ENCODE measurements at places on chromosomes 5 and 9.
A peak's percentile ranks its signal among the peaks of the same experiment; 100 is the strongest.

- H3K36me3 ChIP-seq: no peaks in the 10 kb centered on the region
- peak overlapping the region; percentile 76 for H3K4me3 ChIP-seq
- peaks cover 15% of the 10 kb centered on the region for H3K4me1 ChIP-seq
- no peaks in the 10 kb centered on the region for H3K27me3 ChIP-seq
Measured at GRCh38 chr5:180832638-180833068, 28.4 kb downstream of the ZFP62 start.

- H3K36me3 ChIP-seq: no peaks in the 10 kb centered on the region
- H3K4me1 ChIP-seq: no peaks in the 10 kb centered on the region
- no peaks in the 10 kb centered on the region for H3K27me3 ChIP-seq
- no peak for DNase-seq
- no peak overlapping the region for H3K4me3 ChIP-seq
- no peak overlapping the region for H3K27ac ChIP-seq
Measured at GRCh38 chr9:109428854-109429253, 69.3 kb downstream of the PTPN3 start.

DNA sequence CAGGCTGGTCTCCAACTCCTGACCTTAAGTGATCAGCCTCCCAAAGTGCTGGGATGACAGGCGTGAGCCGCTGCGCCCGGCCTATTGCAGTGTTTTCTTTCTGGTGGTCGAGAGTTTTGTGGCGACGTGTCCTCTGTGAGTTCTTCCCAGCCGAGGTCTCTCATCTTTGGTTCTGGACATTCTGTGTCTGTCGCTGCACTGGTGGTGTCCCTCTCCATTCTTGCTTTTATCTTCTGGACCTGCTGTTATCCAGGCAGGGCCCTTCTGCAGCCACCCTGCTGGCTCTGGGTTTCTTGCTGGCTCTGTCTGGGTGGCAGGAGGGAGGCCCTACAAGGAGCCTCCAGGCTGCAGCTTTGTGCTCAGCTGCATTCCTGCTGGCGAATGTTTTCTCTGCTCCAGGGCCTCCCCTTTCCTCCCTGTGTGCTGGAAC, 49.1 kb upstream of the EXOC3 start:
- H3K36me3 ChIP-seq: no peaks in the 10 kb centered on the region
- no peaks in the 10 kb centered on the region for H3K4me1 ChIP-seq
- H3K27me3 ChIP-seq: no peaks in the 10 kb centered on the region
- DNase-seq: no peak
- H3K27ac ChIP-seq: no peak overlapping the region
- no peak overlapping the region for H3K4me3 ChIP-seq

GRCh38 chr9:126614088-126614454, 343 bp downstream of the LMX1B start:
- H3K27ac ChIP-seq: no peak overlapping the region
- no peaks in the 10 kb centered on the region for H3K4me1 ChIP-seq
- no peak for DNase-seq
- peaks cover 6% of the 10 kb centered on the region for H3K27me3 ChIP-seq

DNA sequence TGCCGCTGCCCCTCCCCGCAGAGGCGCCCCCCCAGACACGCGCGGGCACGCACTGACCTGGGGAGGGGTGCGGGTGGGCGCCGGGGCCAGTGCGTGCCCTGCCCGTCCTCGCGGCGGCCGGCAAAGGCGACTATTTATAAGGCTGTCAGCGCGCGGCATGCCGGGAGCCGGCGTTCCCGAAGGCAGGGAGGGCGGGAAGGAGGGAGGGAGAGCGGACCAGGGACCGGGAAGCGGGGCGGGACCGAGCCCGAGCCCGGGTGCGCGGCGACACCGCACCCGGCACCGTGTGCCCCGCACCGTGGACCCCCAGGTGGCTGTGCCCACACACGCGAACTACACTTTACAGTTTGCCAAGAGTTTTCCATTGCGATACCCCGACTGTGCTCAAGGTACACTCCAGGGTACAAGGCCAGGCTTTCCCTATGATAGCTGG, at the start of gene AK1:
Gene AK1 (minus strand): TSS at position 110 of the 433 bp plus-strand sequence. CDS start 3,058 bp downstream, outside the sequence.
- H3K36me3 ChIP-seq: no peaks in the 10 kb centered on the region
- DNase-seq: peak; percentile 95
- no peaks in the 10 kb centered on the region for H3K27me3 ChIP-seq
- H3K4me3 ChIP-seq: peak within 1 kb of the TSS; percentile 67
- H3K4me1 ChIP-seq: no peaks in the 10 kb centered on the region

- no peaks in the 10 kb centered on the region for H3K36me3 ChIP-seq
- peaks cover 3% of the 10 kb centered on the region for H3K4me1 ChIP-seq
- H3K27ac ChIP-seq: no peak overlapping the region
- H3K27me3 ChIP-seq: no peaks in the 10 kb centered on the region
- no peak for DNase-seq
Measured at GRCh38 chr9:116451500-116452115, 235.5 kb upstream of the TRIM32 start.

GRCh38 chr9:4259489-4259888, 40.4 kb downstream of the GLIS3 start:
- DNase-seq: no peak
- no peak overlapping the region for H3K4me3 ChIP-seq
- no peaks in the 10 kb centered on the region for H3K27me3 ChIP-seq
- no peaks in the 10 kb centered on the region for H3K36me3 ChIP-seq

- no peak overlapping the region for H3K4me3 ChIP-seq
- peak overlapping the region; percentile 55 for H3K27ac ChIP-seq
- H3K4me1 ChIP-seq: peaks cover 51% of the 10 kb centered on the region
- DNase-seq: no peak
Measured at GRCh38 chr5:16897284-16897704, 38.8 kb downstream of the MYO10 start.

DNA sequence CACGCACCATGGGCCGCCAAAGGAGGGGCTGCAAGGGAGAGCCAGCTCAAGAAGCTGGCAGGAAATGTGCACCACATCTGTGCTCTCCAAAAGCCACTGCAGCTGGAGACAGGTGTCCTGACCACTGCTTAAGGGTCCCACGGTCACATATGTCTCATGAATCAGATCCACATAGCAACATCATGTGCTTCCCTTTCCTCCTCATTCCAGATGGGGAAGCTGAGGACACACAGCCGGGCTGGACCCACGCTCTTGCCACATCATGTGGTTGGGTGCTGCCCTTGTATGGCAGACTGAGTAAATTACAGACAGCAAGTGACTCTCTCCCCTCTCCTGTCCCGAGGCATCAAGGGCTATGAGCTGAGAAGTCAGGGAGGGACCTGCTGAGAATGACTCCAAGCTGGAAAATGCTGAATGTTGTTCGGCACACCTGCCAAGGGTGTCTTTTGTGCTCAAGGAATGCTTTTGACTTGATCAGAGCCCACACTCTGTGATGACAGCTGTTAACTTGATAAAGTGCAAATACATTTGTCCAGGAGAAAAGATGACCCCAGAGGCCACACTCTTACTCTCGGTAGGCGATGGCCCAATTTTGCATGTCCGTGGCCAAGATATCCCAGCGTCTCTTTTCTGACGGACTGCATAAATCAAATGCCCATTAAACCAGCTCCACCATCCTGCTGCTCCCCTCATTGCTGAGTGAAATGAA, 58.2 kb downstream of the NSUN2 start:
- no peak overlapping the region for H3K4me3 ChIP-seq

DNA sequence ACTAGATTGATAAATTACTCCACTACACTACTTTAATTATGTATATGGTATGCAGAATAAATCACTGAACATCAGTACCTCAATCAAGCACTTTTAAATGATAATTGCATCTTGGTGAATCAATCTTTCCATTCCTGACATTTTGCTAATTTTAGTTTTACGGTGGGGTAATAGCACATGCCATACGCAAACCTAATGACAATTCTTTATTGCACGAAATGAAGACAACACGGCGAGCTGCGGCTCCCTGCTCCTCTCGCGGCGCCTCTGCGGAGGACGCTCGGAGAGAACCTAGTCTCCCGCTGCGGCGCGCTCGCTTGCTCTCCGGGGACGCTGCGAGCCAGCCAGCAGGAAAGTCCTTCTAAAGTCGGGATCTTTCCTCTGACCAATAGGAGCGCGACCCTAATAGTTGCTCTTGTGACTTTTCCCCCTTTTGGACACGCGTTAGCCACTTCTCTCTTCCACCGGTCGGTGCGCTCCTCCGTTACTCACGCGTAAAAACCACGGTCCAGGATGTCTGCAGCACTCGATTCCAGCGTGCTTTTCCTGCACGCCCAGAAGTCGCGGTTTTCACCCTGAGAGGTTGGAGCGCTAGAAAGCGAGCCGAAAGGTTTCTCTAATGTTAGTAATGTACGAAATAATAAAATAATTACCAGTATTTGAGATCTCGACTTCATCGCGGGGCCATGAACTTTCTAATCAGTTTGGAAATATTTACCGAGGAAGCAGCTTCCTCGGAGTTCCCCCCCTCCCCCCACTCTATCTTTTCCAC, 1.0 kb upstream of the MEF2C start:
- H3K4me3 ChIP-seq: peak overlapping the region; percentile 3
- DNase-seq: peak; percentile 43

- DNase-seq: no peak
- no peak overlapping the region for H3K27ac ChIP-seq
- no peaks in the 10 kb centered on the region for H3K27me3 ChIP-seq
- no peaks in the 10 kb centered on the region for H3K4me1 ChIP-seq
- no peaks in the 10 kb centered on the region for H3K36me3 ChIP-seq
Measured at GRCh38 chr9:17052626-17053025, 82.2 kb upstream of the CNTLN start.

GRCh38 chr9:124495126-124496074, 11.8 kb downstream of the NR5A1 start:
- no peaks in the 10 kb centered on the region for H3K27me3 ChIP-seq
- no peak overlapping the region for H3K4me3 ChIP-seq
- peak; percentile 47 for DNase-seq
- no peaks in the 10 kb centered on the region for H3K36me3 ChIP-seq
- no peaks in the 10 kb centered on the region for H3K4me1 ChIP-seq
- no peak overlapping the region for H3K27ac ChIP-seq

GRCh38 chr9:112447283-112447761, 39.3 kb upstream of the KIAA1958 start:
- no peak for DNase-seq
- no peaks in the 10 kb centered on the region for H3K4me1 ChIP-seq
- no peak overlapping the region for H3K4me3 ChIP-seq
- no peak overlapping the region for H3K27ac ChIP-seq
- H3K27me3 ChIP-seq: no peaks in the 10 kb centered on the region

GRCh38 chr5:179906795-179907555, 722 bp downstream of the TBC1D9B start:
- no peaks in the 10 kb centered on the region for H3K36me3 ChIP-seq
- peak; percentile 80 for DNase-seq
- H3K4me3 ChIP-seq: peak overlapping the region; percentile 40
- H3K27ac ChIP-seq: no peak overlapping the region
- peaks cover 9% of the 10 kb centered on the region for H3K4me1 ChIP-seq

DNA sequence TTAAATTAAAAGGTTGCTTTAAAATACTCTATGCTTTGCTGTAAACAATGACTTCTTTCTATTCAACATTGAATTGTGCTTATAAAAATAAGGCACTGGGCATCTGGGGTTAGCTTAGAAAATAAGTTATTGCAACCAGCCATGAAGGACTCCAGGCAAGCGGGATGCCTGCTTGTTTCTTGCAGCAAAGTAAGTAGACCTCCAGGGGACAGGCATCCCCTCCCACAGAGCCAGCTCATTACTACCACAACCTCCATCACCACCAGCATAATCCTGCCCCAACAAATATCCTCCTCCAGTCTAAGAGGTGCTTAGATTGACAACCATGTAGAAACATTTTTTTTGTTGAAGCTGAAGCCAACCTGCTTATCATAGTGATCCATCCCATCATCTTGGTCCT, 190.4 kb downstream of the TARS1 start:
- DNase-seq: no peak
- H3K36me3 ChIP-seq: no peaks in the 10 kb centered on the region
- H3K4me1 ChIP-seq: no peaks in the 10 kb centered on the region
- no peak overlapping the region for H3K4me3 ChIP-seq

GRCh38 chr5:82758881-82759280, 318.3 kb downstream of the TMEM167A start:
- no peaks in the 10 kb centered on the region for H3K36me3 ChIP-seq
- H3K4me3 ChIP-seq: no peak overlapping the region
- no peaks in the 10 kb centered on the region for H3K4me1 ChIP-seq

GRCh38 chr9:85173967-85174366, 504.4 kb downstream of the NTRK2 start:
- no peak for DNase-seq
- H3K27ac ChIP-seq: no peak overlapping the region
- no peaks in the 10 kb centered on the region for H3K4me1 ChIP-seq
- H3K27me3 ChIP-seq: no peaks in the 10 kb centered on the region

DNA sequence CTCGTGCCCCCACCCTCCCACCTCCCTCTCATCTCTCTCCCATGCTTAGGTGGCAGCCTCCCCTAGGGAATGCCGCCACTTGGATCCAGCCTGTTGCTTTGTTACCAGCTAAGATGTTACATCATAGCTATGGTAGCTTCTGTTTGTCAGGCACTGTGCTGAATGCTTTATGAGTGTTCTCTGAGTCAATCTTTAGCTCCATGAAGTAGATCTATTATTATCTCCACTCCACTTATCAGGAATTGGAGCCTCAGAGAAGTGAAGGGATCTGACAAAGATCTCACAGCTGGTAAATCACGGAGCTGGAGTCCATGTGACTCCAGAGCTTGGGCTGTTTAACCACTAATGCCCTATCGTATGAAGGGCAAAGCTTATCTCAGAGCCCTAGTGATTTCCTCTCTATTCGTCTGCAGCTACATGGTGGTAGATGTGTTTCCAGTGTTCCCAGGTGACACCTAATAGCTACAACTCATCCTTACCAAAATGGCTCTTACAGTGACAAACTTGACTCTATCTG, 54.1 kb downstream of the GARNL3 start:
- no peak overlapping the region for H3K27ac ChIP-seq
- no peaks in the 10 kb centered on the region for H3K27me3 ChIP-seq
- H3K4me3 ChIP-seq: no peak overlapping the region
- no peak for DNase-seq

- H3K27me3 ChIP-seq: no peaks in the 10 kb centered on the region
- no peaks in the 10 kb centered on the region for H3K4me1 ChIP-seq
- no peaks in the 10 kb centered on the region for H3K36me3 ChIP-seq
- no peak for DNase-seq
Measured at GRCh38 chr5:82610686-82611085, 332.5 kb upstream of the RPS23 start.

GRCh38 chr5:172901012-172901780, 58.0 kb upstream of the RPL26L1 start:
- peaks cover 29% of the 10 kb centered on the region for H3K4me1 ChIP-seq
- DNase-seq: peak; percentile 76
- peaks cover 23% of the 10 kb centered on the region for H3K36me3 ChIP-seq
- no peak overlapping the region for H3K4me3 ChIP-seq
- no peaks in the 10 kb centered on the region for H3K27me3 ChIP-seq
- H3K27ac ChIP-seq: peak overlapping the region; percentile 99

DNA sequence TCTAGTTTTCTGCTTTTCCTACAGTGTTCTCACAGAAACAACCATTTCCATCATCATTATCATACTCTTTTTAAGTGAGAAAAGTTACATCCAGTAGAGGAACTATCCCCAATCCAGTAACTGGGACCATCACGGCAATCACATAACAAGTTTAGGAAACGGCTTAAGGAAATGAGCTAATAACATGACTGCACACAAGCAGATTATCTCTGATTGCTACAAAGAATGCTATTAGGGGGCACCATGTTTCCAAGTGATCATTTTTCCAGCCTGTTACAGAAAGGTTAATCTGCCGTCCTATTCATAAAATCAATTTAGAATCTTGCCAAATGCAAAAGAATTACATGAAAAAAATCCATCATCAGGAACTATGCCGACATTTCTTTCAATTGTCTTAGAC, 94.6 kb downstream of the EFNA5 start:
- H3K27ac ChIP-seq: no peak overlapping the region
- H3K36me3 ChIP-seq: no peaks in the 10 kb centered on the region
- no peak overlapping the region for H3K4me3 ChIP-seq
- no peak for DNase-seq
- no peaks in the 10 kb centered on the region for H3K4me1 ChIP-seq
